Kidney epithelial cell (primary cell): ENCODE measurements at places on chromosomes 12 and 14.

- DNase-seq, result no peak
These were observed 4.1 kb downstream of the FGF23 start for GRCh38 chr12:4375449-4375848.

GRCh38 chr12:98372340-98373024 lies 142.9 kb upstream of the TMPO start:
- no peak for DNase-seq

- no peak for DNase-seq
These were observed 31.0 kb downstream of the RTL1 start for GRCh38 chr14:100872259-100873095.

- no peak for DNase-seq
These were observed 108.8 kb downstream of the CRACR2A start for GRCh38 chr12:3644104-3644503.

DNA sequence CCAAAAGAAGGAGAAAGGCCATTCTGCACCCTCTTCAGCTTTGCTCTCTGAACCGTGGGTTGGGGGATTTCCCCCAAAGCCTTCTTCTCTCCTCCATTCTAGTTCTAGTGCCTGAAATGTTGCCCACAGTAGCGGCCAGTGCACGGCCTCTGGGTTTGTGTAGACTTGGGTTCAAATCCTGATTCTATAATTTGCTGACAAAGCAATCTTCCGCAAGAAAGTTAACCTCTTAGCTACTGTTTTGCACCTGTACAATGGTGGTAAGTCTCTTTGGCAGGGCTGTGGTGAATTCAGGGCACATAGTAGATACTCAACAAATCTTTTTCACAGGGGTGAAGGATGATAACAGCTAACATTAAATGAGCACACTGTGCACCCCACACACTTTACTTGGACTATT lies 5.8 kb upstream of the CACNA1C start:
- no peak for DNase-seq

- no peak for DNase-seq
These were observed 133.7 kb upstream of the DCN start for GRCh38 chr12:91316161-91316906.

DNA sequence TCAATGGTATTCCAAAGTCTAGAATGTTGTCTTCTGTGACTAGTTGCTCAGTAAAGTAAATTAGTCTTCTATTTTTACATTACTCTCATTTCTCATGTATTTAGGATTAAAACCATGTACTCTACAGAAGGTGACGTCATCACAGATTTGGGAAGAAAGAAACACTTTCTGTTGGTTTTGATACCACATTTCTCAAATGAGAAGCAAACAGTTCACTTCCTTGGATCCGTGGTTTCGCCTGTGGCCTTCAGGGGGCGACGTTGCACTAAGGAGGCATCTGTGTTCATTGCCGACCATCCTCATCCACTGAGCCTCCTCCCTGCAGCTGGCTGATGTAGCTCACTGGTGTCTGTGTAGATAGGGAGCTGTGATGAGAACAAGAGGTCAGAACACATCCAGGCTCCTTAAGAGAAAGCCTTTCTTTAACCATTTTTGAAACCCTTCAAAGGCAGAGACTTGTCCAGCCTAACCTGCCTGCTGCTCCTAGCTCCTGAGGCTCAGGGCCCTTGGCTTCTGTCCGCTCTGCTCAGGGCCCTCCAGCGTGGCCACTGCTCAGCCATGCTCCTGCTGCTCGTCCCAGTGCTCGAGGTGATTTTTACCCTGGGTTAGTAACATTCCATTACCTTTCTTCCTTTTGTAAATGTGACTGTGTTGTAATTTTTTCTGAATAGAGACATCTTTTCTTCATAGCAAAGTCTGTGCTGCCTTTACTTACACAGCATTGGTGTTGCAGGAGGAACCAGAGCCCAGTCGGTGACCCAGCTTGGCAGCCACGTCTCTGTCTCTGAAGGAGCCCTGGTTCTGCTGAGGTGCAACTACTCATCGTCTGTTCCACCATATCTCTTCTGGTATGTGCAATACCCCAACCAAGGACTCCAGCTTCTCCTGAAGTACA lies 220.6 kb upstream of the OR4E1 start:
- no peak for DNase-seq

- DNase-seq, result no peak
These were observed 2.2 kb downstream of the PDZRN4 start for GRCh38 chr12:41190338-41190737.

- DNase-seq, result no peak
These were observed 60.8 kb downstream of the SAMD4A start for GRCh38 chr14:54627540-54628363.

GRCh38 chr14:92121207-92121669 lies 268 bp downstream of the NDUFB1 start:
- DNase-seq, result no peak

DNA sequence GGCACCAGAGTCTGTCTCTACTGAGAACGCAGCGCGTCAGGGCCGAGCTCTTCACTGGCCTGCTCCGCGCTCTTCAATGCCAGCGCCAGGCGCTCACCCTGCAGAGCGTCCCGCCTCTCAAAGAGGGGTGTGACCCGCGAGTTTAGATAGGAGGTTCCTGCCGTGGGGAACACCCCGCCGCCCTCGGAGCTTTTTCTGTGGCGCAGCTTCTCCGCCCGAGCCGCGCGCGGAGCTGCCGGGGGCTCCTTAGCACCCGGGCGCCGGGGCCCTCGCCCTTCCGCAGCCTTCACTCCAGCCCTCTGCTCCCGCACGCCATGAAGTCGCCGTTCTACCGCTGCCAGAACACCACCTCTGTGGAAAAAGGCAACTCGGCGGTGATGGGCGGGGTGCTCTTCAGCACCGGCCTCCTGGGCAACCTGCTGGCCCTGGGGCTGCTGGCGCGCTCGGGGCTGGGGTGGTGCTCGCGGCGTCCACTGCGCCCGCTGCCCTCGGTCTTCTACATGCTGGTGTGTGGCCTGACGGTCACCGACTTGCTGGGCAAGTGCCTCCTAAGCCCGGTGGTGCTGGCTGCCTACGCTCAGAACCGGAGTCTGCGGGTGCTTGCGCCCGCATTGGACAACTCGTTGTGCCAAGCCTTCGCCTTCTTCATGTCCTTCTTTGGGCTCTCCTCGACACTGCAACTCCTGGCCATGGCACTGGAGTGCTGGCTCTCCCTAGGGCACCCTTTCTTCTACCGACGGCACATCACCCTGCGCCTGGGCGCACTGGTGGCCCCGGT lies at the start of gene PTGDR:
TSS of gene PTGDR (plus strand) at position 198 of the 778 bp plus-strand sequence. CDS start at position 315, 117 bp downstream.
- DNase-seq, result no peak

- no peak for DNase-seq
These were observed 13.6 kb downstream of the LRRK2 start for GRCh38 chr12:40238266-40238902.

DNA sequence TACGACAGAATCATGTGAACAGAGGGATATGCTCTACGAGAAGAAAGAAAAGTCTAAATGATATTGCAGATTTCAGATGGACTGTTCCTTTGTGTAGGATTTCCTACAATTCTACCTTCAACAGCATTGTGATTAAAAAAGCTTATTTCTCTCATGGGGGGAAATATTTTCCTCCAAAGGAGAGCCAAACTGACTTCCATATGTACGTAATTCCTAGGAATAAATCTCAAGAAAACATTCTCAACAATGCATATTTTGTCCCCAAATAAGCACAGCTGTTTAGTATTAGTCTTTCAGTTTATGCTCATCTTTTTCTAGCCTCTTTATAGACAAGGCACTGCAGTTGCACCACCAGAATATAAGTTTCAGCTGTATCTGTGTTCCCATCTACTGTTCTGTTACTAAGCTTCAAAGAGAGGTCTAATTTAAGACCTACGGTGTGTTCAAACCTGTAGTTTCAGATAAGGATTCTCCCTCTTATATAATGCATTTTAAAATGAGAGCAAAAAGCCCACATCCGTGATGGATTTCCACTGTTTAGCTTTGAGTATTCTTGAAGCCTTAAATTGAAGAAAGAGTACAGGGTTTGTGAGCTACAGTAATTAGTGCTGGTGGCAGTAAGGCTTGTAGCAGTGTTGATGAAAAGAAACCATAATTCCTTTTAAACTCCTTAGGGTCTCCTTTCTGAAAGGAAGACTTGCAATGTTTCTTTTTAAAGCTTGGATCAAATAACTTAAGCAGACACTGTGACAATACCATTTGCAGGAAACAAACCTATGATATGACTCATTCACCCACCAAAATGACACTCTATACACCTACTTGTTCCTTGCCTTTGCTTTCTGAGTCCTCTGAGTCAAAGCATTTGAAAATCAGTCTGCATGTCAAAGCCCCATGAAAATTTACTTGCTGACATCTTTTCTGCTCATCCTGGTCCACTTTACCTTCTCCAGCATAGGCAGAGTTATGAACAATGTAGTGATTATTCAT lies 754.1 kb downstream of the NOVA1 start:
- no peak for DNase-seq

- no peak for DNase-seq
These were observed 58.4 kb downstream of the CCDC85C start for GRCh38 chr14:99545586-99545985.

GRCh38 chr14:103830511-103831270 lies 16.7 kb downstream of the PPP1R13B start:
- DNase-seq, result no peak

DNA sequence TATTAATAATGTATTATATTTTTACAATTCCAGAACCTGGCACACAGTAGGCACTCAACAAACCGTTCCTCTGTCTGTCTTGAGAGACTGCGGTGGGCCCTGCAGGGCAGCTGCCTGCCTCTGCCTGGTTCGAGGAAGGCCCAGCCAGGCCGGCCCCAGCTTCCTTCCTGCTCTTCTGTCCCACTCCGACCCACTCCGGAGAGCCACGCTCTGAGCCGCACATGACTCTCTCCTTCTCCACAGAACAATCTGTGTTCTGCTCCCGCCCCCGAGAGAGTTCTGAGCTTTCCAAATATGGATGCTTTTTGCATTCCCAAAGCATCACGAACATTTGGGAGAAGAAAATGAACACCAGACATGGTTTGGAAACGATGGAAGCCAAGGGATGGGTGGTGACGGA lies 57.3 kb downstream of the TTC7B start:
- DNase-seq, result no peak

DNA sequence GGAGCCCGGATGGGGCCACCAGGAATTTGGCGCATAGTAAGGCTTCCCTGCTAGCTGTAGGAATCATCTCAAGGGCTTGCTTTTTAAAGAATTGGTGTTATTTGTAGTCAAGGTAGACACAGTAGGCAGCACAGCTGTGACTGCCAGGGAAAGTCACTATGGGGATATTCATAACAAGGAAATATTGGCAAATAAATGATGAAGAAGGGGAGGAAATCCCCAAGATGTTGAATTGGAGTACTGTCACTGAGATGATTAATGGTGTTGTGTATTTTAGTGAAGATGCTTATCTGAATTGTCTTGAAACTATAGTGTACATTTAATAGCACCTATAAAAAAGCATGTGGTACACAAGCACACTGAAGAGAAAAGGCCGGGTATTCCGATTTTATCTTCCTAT lies 118.9 kb downstream of the NPAS3 start:
- DNase-seq, result no peak

DNA sequence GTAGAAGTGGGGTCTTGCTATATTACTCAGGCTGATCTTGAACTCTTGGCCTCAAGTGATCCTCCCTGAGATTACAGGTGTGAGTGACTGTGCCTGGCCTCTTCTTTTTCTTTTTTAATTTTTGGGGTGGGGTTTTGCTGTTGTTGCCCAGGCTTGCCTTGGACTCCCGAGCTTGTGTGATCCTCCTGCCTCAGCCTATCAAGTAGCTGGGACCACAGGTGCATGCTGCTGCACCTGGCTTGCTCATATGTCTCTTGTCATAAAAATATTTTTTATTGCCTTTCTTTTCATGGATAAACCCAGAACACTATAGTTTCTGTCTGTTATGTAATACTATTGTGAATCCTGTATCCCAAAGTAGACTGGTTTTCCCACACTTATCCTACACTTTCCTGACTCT lies 26.0 kb downstream of the SCYL2 start:
- DNase-seq, result no peak

DNA sequence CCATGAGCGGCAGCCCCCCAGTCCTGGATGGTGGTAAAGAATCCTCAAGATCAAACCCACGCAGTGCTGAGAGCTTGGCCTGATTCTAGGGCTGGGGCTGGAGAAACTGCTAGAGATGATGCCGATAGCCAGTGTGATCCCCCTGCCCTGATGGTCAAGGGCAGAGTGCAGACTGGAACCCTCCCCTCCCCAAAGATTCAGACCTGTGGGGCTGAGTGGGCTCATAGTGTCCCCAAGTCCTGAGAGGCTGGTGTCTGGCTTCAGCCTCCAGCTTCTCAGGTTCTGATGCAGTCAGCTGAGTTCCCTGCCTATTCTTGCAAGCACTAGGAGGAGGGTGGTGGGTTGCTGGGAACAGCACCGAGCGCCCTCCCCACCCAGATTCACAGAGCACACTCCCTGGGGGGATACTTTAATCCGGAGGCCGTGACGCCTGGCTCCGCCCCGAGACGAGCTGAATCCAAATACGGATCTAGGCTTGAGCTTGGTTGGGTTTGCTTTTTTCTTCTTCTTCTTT lies 11.9 kb downstream of the RHOF start:
- DNase-seq, result no peak

GRCh38 chr14:44896275-44897040 lies 65.3 kb downstream of the KLHL28 start:
- DNase-seq, result no peak

DNA sequence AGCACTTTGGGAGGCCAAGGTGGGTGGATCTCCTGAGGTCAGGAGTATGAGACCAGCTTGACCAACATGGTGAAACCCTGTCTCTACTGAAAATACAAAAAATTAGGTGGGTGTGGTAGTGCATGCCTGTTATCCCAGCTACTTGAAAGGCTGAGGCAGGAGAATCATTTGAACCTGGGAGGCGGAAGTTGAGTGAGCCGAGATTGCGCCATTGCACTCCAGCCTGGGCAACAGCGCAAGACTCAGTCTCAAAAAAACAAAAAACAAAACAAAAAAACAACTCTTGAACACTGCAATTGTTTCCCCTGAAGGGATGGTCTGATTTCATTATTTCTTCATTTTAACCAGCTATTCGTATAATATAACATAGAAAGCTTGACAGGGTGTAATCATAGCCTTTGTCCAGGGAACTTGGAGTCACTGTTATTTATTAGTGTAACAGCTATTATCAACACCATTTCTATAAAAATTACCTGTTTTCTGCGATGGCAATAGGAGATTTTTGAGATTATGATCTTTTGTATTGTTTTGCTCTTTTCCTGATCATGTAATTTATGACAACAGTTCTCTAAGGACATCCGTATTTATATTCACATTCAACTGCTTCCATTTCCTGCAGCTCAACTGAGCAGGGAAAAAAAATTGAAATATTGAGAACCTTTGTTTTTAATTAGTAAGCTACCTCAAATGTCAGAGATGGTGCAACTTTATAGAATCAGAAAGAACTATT lies 94.7 kb downstream of the DIP2B start:
- DNase-seq, result no peak

DNA sequence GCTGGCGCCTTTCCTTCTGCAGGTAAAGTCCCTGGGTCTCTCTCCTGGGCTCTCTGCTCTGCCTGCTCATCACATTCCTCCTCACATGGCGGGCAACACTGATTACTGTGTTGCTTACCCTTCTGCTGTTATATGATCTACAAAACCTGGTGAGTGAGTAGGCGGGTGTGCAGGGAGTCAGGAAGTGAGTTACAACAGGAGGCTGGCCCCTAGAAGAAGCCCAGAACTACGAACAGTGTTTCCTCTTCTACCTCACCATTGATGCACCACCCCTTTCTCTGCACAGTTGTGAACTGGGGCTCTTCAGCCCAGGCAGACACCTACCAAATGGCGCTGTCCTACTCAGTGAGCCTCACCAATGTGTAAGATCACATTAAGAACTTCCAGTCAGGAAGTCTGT lies 4.9 kb upstream of the KLHL33 start:
- no peak for DNase-seq
